NCI-H1092 treated with DMSO at 0.1 percent for 48 hours (cell line): ENCODE measurements at places on chromosomes 6 and 20.

DNA sequence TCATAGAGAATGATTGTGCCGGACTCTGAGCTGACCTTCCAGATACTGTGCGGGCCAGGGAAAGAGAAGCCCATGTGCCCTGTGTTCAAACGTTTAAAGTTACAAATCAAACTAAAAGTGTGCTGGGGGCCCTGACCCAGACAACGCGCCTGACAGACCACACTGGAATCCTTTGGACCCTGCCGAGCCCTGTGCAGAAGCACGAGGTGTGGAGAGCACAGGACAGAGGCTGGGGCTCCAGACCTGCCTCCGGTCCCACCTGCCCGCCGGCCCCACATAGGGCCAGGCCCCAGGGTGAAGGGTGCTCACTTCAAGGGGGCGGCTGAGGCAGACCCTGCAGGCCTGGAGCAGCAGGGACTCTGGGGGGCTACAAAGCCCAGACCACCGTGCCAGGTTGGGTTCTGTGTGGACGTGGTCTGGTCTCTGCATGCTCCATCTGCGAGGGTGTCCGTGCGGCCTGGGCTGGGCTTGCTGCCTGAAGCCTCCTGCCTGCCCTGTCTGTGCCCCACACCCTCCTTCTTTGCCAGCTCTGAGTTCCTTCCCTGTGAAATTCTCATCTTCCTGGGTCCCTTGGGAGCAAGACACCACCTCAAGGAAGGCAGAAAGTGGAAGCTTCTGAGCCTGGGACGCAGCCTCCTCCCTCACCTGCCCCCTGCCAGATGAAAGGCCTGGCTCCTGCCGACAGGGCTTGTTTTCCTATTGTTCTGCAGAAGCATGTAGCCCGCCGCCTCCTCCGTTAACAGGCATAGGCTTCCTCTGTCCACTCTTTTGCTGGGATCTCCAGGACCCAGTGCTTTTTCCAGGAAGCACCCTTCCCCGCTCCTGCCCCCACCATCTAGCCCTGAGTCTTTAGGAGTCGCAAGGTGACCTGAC lies 186.2 kb downstream of the ERMARD start:
- peak; percentile 30 for DNase-seq

- DNase-seq = no peak
Observed at GRCh38 chr20:4154958-4155411, 139.6 kb upstream of the RNF24 start.

DNA sequence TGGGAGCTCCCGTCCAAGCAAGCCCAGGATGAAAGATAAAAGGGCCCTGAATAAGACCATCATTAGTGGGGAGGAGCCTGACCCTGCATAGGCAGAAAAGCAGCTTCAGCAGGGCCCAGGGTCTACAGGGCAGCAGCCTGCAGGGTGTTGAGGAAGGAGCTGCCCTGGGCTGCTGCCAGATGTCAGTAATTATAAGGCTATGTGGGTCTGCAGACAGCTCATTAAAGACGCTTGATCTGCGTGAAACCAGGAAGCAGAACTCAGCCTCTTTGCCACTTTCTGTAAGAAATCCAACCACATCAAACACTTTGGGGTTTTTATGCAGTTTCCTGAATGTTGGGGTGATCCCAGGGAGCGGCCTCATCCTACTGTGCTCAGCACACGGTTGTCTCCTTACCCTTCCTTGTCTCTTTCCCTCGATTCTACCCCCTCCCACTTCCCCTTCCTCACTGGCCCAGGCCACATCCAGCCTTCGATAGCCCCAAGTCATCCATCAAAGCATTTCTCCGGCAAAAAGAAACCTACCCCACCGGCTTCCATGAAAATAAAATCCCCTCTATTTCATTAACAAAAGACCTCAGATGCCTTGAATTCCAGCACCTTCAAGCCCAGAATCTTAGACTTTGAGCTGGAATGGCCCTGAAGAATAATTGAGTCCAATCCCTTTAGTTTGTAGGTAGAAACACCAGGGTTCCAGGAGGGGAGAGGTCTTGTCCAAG lies 1.0 kb upstream of the TGM6 start:
- no peak for DNase-seq

GRCh38 chr6:38773338-38773737 lies 58.2 kb downstream of the DNAH8 start:
- no peak for DNase-seq

GRCh38 chr20:25277051-25277801 lies 29.3 kb downstream of the PYGB start:
- DNase-seq = peak; percentile 42

DNA sequence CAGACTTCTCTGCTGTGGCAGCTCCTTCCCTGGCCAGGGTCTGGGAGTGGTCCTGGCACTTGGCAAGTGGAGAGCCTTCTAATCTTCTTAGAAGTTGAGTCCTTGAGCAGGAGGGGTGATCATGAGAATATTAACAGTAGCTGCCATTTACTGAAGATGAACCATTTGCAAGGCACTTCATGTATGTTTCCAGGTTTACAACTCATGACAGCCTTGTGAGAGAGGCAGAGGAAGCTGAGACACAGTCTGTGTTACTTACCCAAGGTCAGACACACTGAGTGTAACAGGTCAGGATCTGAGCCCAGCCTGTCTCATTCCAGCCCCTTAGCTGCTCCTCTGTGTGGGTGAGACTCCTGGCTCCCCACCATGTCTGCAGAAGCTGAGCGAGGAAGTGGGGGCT lies 45.5 kb upstream of the SRF start:
- no peak for DNase-seq

DNA sequence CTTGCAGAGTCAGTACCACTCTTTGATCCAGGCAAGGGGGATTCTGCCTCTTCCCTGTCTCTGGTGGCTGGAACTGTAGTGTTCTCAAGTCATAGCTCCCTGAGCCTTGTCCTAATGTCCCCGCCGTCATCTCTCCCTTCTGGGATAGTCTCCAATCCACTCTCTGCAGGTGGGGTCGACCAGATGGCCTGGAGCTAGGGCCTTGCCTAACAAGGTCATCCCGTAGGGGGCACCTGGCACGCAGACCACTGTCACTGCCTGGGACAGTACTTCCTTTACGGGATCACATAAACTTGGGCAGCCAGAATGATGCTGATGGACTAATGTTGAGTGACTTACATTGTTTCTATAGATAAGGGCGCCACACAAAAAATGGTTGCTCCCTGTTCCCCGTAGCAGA lies 118.9 kb upstream of the SLC22A23 start:
- DNase-seq = no peak
